ENCODE measurements at places on chromosomes 7 and 10.

GRCh38 chr10:44619975-44620374, 235.1 kb upstream of the CXCL12 start:
- no peak for DNase-seq

- DNase-seq: no peak
Observed at GRCh38 chr10:114706458-114707055, 48.5 kb upstream of the ABLIM1 start.

GRCh38 chr7:18941207-18941606, 176.2 kb downstream of the TWIST1 start:
- DNase-seq: no peak

- DNase-seq: no peak
Observed at GRCh38 chr7:159095979-159096411, 48.7 kb downstream of the VIPR2 start.

DNA sequence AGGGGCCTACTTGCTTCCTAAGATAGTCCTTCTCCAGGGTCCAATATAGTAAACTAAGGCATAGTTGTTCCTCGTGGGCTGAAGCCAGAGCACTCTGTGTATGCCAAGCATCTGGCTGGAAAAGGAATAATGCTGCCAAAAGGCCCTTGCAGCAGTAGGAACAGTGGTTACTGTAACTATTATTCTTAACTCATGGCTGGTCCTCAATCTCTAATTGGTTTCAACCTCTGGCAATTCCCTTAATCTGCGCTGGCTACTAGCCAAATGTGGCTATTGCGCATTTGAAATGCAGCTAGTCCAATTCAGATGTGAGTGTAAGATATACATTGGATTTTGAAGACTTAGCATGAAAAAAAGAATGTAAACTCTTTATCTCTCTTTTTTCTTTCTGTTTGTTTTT, 27.8 kb upstream of the LBX1 start:
- DNase-seq: no peak

- no peak for DNase-seq
Observed at GRCh38 chr10:131802996-131803395, 97.8 kb upstream of the PPP2R2D start.

DNA sequence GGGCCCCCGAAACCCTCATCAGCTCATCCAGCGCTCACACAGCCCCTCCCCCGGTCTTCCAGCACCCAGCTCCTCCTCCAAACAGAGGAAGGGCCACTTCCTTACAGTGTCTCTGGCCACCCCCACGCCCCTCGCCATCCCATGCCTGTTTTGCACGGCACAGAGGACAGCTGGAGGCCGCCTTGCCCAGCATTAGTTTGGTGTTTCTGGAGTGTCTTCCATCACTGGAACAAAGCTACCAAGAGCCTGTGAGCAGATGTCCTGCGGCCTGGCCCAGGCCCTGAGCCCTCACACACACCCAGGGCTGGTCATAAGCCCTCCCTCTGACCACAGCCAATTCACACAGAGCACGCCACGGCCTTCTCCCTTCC, 82.3 kb downstream of the MAD1L1 start:
- DNase-seq: no peak

DNA sequence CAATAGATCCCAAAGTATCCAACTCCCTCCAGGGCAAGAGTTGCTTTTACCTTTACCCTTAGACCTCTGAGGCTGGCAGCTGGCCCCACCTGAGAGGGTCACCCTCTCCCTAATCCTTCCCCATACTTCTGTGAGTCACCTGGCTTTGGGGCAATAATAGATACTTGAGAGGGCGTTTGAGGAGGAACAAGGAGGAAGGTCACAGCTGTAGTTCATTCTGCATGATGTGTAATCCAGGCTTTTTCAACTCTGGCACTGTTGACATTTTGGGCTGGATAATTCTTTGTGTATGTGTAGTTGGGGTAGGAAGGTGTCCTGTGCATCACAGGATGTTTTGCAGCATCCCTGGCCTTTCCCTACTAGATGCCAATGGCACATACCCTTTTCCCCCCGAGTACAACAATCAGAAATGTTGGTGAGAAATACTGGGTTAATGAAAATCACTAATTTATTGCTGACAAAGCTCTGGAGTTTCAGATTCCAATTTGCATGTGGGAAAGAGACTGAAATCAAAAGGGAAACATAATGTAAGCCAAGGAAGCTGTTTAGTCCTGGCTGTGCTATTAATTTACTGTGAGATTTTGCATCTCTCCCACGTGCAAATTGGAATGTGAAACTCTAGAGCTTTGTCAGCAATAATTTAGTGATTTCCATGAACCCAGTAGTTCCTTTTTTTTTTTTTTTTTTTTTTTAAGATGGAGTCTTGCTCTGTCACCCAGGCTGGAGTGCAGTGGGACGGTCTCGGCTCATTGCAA, 3.6 kb downstream of the BLVRA start:
- DNase-seq: no peak

DNA sequence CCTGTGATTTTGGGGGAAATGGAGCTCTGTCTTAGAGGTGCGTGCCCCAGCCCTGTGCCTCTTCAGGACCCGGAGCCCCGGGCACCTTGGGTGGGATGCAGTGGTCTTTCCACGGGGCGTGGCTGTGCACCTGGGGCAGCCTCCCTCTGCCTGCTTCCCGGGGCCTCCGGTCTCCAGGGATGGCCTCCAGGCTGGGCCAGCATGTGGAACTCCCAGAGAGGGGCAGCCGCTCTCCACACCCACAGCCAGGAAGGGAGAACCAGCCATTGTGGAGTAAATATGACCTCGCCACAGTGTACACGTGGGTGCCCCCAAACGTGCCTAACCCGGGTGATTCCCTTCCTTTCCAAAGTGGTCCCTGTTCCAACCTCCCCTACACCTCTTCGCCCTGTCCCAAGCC, 52.6 kb downstream of the JAKMIP3 start:
- no peak for DNase-seq

DNA sequence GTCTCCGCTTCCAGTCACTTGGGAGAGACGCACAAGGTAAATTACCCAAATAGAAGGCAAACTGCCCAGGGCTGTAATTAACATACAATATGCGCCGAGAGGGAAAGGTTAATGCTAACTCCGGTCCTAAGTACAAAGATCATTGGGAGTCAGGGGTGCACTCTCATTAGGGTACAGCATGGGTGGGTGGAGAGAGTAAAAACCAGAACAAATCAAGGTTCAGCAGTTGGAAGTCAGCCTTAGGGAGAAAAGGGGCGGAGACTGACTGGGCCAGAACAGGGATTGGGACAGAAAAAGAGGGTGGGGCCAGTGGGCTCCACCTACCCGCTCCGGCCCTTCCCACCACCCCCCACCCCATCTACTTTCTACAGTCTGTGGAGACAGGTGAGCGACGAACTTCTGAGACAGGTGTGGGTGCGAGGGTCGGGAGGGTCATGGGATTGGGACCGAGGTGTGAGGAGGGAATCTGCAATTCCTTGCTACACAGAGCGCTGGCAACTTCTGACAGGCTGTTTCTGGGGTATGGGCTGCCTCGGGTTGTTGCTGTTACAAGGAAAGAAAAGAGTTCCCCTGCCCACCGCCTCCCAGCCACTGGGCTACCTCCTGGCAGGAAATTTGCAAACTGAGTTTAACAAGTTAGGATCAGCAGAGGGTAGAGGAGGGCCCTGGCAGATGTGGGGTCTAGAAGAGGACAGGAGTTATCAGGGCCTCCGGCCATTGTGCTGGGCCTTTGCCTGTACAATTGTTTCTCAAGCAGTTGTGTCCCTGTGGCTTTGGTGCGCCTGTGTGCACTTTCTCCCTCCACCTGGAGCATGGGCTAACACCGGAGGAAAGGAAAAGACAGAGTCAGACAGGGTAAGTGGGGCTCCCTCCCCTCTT, at the start of gene TMEM139:
TSS of gene TMEM139 (plus strand) at position 368 of the 879 bp plus-strand sequence. CDS start 1,000 bp downstream, outside the sequence.
- no peak for DNase-seq

GRCh38 chr7:16619979-16620408, 25.6 kb downstream of the ANKMY2 start:
- no peak for DNase-seq

- no peak for DNase-seq
Observed at GRCh38 chr10:112195224-112195623, 11.7 kb upstream of the GPAM start.

DNA sequence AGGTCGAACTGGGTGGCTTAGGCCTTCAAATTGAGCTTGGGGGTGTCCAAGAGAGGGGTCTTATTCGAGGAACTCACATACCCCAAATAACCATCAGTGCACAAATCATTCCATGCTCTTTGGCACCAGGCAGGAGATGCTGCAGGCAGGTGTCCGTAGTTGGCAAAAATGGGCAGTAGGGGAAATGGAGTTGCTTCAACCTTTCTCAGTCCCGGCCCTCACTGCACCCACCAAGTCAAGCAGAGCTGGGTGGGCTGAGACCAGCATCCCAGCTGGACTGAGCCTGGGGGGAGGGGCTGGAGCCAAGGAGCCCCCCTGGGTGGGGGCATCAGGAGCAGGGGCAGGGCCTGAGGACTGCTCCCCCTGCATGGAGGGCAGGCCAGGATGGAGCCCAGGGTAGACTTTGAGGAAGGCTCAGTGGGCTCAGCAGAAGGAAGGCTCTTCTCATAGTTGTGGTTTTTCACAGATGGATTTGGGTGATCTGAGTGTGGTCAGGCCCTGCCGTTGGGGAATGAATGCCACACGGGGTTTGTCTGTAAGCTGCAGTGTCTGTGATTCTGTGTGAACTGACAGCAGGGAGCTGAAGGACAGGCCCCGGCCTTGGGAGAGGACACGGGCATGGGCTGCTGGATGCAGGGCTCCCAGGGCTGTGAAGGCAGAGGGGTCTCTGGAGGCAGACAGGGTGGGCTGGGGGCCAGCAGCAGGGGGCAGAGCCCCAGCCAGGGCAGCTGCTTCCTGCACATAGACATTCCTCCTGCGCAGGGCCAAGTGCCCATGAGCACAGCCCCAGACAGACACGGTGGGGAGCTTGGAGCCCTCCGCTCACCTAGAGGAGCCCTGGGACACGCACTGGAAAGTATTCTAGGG, 144.5 kb downstream of the ADCY1 start:
- no peak for DNase-seq

GRCh38 chr10:131822692-131823245, 78.0 kb upstream of the PPP2R2D start:
- no peak for DNase-seq

- no peak for DNase-seq
Observed at GRCh38 chr7:77899516-77899915, 100.9 kb downstream of the PHTF2 start.

- DNase-seq: no peak
Observed at GRCh38 chr7:102983602-102984001, 70.8 kb downstream of the LRRC17 start.

GRCh38 chr7:28732071-28732869, 225.9 kb downstream of the TRIL start:
- DNase-seq: no peak

DNA sequence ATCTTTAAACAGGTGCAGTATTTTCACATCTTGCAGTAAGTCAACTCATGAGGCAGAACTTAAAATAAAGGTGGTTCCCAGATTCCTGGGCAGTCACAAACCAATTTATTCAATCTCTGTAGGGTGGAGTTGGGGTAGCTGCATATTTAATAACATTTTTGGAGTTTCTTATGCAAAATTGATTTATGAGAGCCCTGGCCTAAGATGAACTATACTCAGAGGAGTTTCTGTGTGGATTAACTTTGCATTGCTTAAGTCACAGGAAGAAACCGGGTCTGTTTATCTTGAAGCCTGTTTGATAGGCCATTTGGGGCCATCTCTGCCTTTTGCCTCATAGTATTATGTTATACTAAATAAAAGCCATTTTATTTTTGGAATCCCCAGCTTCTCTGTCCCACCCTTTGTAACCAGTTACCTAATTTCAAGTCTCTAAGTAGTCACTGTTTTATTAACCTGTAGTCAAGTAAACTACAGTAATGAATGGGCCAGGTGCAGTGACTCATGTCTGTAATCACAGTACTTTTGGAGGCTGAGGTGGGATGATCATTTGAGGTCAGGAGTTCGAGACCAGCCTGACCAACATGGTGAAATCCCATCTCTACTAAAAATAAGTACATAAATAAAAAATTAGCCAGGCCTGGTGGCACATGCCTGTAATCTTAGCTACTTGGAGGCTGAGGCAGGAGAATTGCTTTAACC, 104.4 kb upstream of the FAM3C start:
- no peak for DNase-seq

GRCh38 chr7:28132959-28133870, 47.4 kb downstream of the JAZF1 start:
- no peak for DNase-seq

DNA sequence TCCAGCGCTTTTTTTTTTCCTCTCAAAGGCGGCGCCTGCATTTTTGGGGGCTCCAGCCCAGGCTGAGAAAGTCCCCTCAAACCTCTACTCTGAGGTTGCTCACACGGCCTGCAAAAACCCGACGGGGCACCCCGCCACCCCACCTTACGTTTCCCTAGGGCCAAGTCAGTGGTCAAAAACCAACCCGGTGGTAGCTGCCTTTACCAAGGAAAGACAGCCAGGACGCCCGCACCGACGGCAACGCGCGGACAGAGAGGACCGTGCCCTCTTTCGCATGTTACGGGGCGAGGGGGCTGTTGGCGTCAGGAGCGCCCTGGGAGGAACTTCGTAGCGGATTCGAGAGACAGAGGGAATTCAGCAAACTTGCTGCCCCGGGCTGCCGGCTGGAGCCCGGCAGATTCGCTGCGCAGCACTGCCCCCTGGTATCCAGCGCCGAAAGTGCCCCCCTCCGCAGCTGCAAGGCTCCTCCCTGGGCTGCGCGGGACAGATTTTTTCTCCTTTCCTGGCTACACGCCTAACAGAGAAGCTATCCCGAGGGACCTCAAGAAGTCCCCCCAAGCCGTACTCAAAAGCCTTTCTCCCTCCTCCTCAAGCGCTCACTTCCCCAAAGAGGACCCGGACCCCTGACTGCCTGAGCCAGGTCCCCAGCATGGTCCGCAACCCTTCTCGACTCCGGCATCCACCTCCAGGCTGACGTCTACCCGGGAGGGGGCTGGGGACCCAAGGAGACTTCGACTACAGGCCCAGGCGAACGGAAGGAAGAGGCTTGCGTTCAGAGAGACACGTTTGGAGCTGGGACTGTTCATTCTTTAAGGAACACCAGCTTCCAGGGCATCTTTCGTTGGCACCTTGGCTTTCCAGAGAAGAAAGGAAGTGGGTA, 27.7 kb upstream of the VAX1 start:
- no peak for DNase-seq

DNA sequence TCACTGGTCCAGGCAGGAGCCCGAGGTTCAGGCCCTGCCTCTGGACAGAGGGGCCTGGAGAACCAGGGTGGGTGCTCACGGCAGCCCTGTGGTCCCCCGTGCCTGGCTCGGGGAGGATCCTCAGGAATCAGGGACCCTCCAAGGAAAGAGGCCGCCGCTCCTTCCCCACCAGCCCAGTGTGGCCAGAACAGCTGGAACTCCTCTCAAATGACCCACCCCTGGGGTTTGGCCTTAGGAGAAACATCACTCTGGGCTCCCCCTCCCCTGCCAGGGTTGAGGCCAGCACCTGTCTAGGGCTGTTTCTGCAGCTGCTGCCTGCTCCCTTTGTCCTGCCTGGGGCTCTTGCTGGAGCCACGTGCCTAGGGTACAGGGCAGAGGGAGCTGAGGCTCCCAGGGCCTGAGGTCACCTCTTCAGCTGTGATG, 161.0 kb downstream of the RNF216 start:
- DNase-seq: no peak

DNA sequence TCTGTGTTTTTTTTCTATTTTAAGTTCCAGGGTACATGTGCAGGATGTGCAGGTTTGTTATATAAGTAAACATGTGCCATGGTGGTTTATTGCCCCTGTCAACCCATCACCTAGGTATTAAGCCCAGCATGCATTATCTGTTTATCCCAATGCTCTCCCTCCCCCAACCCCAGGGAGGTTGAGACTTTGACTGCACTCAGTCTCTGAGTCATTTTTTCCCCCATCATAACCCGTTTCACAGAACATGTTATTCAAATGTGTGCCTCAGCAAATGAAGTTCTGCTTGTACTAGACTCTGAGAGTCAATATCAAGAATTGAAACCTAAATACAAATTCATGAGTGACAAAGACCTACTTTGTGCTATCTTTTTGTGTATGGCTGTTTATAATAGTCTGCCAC, 70.0 kb upstream of the CYP26C1 start:
- no peak for DNase-seq

- no peak for DNase-seq
Observed at GRCh38 chr7:118352867-118353453, 128.5 kb downstream of the ANKRD7 start.
